ENCODE measurements at places on chromosomes 3 and 15. TPM values are rescaled to one million over a fixed set of nuclear protein-coding genes. Genes with fewer than 3 reads are reported as not detected.

LCTL gene
- polyA plus RNA-seq: 0.54 TPM

ACOX2 gene
- polyA plus RNA-seq: 11.2 TPM

ZIC1 gene
- 207 TPM for polyA plus RNA-seq

ERC2 gene
- polyA plus RNA-seq: 32.6 TPM

KBTBD13 gene
- polyA plus RNA-seq: not detected

LRTM1 gene
- polyA plus RNA-seq: not detected

Data from spinal cord (tissue), 10 donors.